Mucosa of descending colon (tissue), 3 donors: ENCODE measurements at places on chromosomes 16 and 17. TPM values are rescaled to one million over a fixed set of nuclear protein-coding genes. Genes with fewer than 3 reads are reported as not detected.

BAIAP3 gene
- 14.6 TPM for total RNA-seq

C16orf46 gene
- 1.6 TPM for total RNA-seq

GALNS gene
- total RNA-seq: 37.4 TPM

ASIC2 gene
- total RNA-seq: 0.98 TPM

ANKRD13B gene
- total RNA-seq: 11.2 TPM

SULT1A3 gene
- total RNA-seq: 37.1 TPM

IRX5 gene
- total RNA-seq: not detected

BEAN1 gene
- not detected for total RNA-seq

FAM20A gene
- total RNA-seq: 6.1 TPM

WSCD1 gene
- 18.7 TPM for total RNA-seq

DNA sequence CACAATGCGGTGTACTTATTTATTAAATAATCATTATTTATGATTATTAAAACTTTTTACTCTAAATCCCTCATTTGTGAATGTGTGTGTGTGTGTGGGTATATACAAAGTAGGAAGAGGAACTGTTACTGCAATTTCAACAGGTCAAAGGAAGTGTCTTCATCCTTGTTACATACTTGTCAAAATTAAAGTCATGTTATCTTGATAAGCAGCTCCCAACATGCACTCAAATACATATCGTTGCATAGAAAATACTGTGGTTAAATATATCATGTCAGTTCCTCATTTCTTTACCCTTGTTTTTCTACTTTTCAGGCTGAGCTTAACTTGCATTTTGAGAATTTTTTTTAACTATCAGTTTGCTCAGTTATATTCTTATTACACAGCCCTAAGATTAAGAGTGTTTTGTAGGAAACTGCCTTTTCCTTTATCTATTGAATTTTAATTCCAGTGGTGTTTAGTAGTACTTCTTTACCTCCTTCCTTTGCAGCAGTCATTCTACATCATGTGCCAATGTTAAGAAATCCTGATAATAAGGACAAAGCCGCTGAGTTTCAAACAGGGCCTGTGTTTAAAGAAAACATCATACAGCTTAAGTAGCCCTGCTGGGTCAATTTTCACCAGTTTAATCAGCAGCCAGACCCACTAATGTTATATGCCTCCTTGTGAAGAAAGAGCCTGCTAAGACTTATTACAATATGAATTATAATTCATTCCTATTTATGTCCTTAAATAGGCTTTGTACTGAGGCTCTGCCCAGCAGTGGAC is 7.2 kb downstream of the EFCAB5 start:
- no peak for DNase-seq

DNA sequence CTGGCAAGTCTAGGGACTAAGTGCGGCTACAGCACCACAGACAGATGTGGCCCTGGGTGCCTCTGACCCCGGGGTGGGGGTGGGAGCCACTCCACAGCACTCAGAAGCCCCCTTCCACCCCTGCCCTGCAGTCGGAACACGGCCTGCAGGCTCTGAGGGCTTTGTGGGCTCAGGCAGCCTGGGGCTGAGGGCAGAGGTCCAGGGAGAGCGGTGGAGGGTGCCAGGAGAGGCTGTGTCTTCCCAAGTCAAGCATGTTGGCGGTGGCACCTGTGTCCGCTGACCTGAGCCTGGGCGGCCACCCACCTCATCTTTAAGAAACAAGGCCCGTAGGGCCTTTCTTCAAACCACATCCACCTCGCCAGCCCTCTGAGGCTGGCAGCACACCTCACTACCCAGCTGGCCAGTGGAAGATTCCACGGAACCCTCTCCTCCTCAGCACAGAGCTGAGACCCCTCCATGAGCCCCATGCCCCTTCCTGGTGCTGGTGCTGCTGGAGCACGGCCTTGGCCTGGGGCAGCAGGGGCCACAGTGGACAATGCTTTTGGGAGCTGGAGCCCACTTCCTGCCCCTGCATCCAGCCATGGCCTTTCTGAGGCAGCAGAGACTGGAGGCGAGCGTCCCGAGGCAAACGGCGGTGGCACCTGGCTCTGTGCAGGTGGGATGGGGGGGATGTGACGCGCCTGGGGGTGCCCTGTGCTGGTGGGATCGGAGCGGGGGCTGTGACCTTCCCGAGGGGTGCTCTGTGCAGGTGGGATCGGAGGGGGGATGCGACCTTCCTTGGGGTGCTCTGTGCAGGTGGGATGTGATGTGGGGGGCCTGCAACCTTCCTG is 77.8 kb downstream of the ZNF778 start:
- DNase-seq: no peak

DNA sequence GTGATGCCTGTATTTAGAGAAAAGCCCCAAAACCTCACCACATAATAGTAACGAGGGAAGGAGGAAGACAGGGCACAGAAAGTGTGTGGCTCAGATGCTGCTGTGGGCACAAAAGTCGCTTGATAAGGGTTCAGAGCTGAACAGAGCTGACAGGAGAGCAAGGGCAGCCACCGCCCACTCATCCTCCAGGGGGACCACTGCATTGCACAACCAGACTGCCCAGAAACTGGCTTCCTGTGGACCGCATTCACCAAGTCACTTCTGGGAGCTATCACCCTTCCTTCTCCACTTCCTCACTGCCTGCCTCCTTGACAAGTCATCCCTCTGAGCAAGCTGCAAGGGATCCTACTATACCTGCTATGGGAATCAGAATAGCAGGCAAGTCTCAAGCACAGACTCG is 512.4 kb upstream of the CDH11 start:
- no peak for DNase-seq

DNA sequence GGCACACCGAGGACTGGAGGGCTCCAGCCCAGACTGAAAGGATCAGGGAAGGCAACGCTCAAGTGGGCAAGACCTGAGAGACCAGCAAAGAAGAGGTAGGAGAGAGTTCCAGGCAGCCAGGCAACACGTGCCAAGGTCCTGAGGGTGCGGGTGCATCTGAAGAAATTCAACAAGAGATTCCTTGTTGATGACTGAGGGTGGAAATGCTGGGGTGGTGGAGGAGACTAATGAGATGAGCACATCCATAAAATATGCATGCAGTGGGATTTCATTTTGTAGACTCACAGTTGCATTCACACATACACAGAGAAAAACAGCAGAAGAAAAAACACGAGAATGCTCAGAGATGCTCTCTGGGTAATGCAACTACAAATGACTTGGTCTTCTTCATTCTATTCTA is 154.8 kb upstream of the FOXF1 start:
- no peak for DNase-seq

- DNase-seq: no peak
These were observed 406.7 kb upstream of the CCL2 start for GRCh38 chr17:33848433-33848832.

DNA sequence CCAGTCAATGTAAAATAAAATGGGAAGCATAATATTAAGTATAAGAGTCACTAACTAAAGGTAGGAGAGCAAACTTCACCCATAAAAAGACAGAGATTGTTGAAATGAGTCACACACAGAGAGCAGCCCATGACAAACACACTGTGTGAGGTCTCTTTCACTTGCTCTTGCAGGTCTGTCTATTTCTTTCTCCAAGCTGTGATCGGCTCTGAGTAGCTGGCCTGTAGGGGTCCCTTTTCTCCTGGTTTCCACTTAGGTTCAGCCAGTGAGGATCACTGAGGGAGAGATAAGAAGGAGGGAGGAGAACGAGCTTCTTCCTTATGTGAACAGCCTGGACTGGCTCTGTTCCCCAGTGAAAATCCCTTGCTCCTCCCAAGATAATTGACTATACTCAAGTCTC is 133.7 kb upstream of the HS3ST3A1 start:
- no peak for DNase-seq

DNA sequence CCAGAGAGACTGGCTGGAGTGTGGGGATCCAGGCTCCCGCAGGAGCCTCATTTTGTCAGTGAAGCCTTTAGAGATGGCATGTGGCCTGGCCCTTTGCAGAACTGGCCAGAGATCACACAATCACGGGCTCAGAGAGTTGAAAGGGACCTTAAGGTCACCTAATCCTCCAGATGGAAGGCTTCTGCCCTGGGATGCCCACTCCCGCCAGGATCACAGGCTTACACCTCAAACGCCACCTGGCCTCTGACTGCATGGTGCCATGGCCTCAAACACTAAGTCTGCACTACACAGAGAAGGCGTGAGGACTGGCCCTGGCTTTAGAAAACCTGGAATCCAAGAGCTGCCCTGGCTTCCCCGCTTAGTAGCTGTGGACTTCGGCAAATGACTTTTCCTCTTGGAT is 306.8 kb upstream of the CCL2 start:
- no peak for DNase-seq

GRCh38 chr17:38456031-38456815 is 28.0 kb downstream of the ARHGAP23 start:
- no peak for DNase-seq

- peak; percentile 66 for DNase-seq
These were observed 38.9 kb downstream of the MYH3 start for GRCh38 chr17:10618202-10618635.

DNA sequence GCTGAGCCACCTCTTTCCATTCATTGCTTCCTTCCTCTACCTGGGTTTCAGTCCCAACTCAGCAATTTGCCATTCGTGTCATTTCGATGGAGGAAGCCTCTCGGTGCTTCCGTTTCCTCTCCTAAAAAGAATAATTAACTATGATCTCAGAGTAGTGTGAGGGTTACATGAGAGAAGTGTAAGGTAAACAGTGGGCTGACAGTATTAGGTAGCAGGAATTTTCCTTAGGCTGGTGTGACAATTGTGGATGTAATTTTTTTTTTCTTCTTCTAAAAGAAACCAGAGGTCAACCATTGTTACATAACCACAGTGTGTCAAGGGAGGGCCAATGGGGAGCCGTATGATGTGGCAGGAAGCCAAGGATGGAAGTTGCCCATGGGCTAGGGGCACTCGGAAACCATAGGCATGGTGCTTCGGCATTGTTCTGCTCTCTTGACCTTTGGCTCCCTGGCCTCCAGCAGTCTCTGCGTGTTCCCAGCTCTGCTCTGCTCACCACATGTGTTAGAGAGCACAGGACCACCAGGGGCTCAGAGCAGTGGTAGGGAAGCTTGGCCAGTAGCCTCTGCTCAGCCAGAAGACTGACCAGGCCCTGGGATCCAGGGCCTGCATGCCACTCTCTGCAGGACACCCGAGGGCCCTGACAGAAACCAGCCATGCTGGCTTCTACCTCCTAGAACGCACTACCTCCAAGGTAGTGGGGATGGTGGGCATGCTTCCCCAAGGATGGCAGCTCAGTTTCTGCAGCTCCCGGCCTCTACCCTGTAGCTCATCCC is 2.0 kb upstream of the TOP2A start:
- DNase-seq: no peak

DNA sequence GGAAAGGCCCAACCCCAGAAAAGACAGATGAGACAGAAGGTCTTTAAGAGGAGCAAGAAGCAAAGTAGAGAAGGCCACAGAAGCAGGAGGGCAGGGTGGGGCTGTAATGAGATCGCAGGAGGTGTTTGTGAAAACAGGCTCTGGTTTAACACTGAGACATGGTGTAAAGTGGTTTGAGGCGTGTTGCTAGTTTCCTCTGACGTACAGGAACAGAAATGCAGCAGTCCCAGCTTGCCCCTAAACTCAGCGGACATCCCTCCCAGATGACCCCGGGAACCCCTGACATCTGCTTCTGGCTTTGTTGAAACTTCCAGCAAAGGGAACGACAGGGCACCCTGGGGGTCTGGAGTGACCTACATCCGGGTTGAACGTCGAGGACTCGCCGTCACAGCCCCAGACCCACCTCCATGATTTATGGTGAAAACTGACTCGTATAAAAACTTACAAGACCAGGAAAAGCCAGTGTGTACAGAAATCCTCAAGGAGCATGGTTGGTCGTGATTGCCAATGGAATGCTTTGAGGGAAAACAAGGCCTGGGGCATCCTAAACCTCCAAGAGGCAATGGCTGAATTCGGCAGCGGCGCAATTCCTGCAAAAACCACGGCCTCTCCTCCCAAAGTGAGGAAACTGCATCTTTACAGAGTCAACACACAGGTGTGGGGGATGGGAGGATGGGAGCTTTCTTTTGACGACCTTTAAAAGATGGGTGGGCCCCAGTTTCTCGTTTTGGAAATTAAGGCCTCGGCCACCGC is 25.8 kb downstream of the LITAF start:
- DNase-seq: no peak

GRCh38 chr17:55340686-55341085 is 75.9 kb downstream of the HLF start:
- DNase-seq: no peak

GRCh38 chr17:43547659-43548256 is 1.6 kb upstream of the ETV4 start:
- DNase-seq: no peak

DNA sequence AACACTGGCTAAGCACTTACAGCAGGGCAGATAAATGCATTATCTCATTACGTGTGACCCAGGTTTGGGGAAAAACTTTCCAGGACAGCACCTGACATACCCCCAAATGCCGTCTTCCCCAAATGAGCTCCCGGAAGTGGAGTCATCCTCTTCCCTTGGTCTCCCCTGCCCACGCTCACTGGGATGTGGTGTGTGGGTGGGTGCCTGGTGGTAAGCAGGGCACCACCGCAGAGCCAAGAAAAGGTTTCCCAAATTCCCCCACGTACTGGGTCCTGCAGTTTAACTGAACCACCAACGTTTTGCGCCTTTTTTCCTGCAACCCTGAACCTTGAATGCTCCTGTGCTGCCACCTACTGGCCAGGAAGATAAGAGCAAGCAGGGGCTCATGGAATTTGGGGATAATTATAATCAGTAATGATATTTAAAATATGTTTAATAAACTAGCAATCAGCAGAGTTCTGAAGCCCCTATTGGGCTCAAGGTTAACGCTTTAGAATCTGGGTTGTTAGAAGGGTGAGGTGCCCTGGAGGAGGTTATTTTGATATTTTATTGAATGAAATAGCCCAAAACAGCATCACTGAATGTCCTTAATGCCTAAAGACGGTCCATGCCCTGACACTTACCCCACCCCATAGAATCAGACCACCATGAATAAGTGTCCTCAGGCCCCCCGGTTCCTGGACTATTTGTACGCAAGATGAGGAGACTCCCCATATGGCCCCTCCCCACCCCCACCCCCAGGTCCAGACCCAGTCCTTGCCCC is 8.0 kb downstream of the SPPL2C start:
- peak; percentile 79 for DNase-seq

DNA sequence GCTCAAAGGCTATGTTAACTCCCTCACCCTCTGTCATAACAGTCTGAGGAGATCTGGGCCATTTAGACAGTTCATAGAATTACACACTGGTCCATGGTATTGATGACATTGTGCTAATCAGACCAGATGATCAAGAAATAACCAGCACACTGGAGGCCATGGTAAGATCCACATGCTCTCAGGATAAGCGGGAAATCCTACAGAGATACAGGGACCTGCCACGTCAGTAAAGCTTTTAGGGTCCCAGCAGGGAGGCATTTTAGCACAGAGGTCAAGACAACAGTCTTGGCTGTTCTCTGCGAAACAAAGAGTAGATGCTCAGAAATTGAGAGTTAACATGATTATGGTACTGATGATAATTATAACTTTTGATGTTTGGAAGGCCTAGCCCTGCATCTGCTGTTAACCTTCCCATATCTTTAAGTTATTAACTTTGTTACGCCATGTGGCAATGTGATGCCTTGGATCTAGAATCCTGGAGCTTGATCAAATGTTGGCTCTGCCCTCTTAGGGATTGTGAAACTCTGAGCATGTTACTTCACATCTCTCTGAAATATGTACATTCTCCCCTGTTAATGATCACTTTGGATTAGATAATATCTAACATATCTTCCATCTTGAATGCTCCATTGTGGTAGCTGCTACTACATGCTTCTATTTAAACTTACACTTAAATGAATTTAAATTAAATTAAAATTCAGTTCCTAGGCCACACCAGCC is 172.0 kb upstream of the SOX9 start:
- DNase-seq: no peak

- no peak for DNase-seq
These were observed 6.2 kb upstream of the CES1 start for GRCh38 chr16:55839115-55839514.

- no peak for DNase-seq
These were observed 4.7 kb downstream of the SYNRG start for GRCh38 chr17:37604556-37604955.

- DNase-seq: no peak
These were observed 26.4 kb downstream of the MLYCD start for GRCh38 chr16:83925095-83925905.
